ENCODE measurements at places on chromosomes 2 and 18.

GRCh38 chr2:71379086-71379485 is 47.5 kb downstream of the ZNF638 start:
- DNase-seq, result no peak

DNA sequence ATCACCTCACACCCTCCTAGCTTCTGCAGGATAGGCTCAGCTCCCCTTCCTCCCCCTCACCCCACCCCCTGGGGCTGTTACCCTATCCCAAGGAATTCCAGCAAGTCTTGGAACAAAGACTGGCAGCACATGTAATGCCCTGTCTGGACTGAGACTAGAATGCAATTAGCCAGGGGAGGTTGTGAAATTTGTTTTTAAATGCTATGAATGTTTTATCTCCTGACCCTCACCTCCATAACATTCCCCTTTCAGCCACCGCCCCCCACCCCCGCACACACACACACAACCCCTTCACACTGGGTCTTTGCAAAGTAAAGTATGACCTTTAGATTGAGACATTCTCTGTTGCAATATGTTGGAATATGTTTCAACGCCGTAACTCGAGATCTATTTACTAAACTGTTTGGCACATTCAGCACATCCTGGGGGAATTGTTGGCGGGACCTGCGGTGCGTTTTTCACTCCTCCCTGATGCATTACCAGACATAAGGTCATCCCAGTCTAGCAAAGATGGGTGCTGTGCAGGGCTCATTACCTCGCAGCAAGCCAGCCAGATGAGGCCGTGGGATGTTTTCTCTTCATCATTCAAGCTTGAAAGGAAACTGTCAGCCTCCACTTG is 290.7 kb upstream of the SLC14A2 start:
- peak; percentile 11 for DNase-seq

DNA sequence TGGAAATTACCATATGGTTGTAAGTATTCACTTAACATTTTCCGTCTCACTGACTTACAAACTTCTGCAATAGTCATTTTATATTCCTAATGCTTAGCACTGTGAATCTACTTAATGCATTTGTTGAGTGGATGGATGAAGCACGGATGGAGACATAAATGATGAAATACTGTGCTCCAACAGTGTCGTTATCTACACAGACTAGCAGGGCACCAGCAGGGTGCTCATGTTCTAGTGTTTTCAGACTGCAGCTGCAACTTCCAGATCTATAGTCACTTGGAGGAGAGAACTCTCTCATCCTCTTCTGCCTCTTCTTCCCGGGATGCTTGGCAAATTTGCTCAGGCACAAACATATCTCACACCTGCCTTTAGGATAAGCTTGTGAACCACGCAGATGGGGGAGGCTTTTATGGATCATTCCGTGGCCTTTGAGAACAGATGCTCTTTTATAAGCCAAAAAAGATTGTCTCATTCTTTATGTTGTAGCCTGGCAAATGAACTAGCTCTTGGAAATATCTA is 797.7 kb downstream of the MBD2 start:
- no peak for DNase-seq

DNA sequence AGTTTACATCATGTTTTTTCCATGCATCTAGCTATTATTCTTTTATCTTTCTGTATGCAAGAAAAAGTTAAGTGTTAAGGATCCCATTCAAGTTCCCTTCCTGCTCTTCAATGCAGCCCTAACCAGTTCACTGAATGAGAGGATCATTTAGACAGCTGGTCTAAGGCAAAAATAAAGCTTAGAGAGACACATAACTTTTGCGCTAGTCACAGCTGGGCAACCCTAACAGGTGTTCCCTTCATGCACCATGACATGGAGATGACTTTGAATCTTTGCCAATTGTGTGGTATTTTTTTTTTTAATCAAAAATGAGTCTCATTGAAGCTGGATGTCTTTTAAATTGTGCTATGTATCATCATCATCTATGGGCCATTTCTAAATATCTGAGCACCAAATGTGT is 393.8 kb upstream of the CYRIA start:
- no peak for DNase-seq

DNA sequence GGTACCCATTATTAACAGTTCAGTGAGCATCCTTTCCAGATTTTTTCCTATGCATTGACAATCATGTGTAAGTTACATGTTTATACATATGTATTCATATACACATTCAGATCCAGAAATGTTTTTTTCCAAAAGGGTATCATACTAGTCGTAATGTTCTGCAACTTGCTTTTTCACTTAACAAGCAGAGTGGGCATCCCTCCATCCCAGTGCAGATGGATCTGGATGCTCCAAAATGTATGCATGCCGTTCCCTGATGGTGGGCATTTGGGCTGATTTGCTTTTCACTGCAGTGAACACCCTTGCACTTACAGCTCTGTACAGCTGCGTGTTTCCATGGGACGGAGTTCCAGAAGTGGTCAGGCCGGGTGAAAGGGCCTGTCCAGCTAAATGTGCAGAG is 57.0 kb downstream of the DNMT3A start:
- DNase-seq, result no peak

DNA sequence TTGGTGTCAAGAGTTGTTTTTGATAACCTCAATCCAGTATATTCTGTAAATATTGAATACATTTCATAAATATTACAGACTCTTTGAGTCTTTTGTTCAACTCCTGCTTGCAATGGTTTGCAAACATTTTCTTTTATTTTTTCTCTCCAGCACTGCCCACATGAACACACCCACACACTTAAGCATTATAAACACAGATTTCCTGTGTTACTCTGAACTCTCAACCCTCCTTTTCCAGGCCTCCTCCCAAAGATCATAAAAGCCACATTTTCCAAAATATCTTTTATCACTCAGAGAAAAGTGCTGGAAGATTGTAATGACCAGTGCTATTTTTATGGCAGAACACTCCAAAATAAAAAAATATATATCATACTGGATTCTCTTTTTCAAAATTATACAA is 20.5 kb downstream of the ARHGAP25 start:
- DNase-seq, result no peak

DNA sequence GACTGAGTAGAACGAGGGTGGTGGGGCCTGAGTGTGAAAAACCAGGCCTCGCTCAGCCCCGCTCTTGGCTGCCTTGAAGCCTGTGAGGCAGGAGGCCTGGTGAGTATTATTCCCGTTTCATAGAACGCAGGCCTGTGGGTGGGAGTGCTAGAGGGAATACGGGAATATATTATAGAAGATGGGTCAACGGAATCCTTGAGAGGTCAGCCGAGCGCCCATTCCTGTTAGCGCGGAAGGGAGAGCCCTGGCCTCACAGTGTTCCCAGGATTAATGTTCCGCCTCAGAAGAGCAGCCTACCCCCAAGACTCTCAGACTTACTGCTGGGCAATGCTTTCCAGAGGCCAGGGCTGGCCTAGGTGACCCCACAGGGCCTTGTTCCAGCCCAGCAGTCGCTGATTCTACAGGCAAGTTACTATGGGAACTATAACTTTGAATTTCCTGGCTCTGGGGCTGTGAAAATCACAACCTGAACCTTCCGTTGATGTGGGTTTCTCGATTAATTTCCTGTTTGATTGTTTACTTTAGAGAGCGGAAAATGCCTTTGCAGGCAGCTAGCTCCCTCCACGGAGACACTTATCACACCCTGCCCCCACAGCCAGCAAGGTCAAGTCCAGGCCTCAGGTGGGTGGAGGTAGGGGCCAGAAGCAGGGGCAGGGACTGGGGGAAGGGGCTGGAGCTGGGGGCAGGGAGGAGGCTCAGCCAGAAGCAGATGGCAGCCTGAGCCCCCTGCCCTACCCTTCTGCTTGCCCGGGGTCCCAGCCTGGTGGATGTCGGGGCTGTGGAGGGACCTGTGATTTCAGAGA is 108.3 kb downstream of the SMAD7 start:
- DNase-seq, result no peak

Measured in neuronal stem cell (in vitro differentiated cells).